ENCODE measurements at places on chromosomes 5 and 9. TPM values are rescaled to one million over a fixed set of nuclear protein-coding genes. Genes with fewer than 3 reads are reported as not detected.

DNA sequence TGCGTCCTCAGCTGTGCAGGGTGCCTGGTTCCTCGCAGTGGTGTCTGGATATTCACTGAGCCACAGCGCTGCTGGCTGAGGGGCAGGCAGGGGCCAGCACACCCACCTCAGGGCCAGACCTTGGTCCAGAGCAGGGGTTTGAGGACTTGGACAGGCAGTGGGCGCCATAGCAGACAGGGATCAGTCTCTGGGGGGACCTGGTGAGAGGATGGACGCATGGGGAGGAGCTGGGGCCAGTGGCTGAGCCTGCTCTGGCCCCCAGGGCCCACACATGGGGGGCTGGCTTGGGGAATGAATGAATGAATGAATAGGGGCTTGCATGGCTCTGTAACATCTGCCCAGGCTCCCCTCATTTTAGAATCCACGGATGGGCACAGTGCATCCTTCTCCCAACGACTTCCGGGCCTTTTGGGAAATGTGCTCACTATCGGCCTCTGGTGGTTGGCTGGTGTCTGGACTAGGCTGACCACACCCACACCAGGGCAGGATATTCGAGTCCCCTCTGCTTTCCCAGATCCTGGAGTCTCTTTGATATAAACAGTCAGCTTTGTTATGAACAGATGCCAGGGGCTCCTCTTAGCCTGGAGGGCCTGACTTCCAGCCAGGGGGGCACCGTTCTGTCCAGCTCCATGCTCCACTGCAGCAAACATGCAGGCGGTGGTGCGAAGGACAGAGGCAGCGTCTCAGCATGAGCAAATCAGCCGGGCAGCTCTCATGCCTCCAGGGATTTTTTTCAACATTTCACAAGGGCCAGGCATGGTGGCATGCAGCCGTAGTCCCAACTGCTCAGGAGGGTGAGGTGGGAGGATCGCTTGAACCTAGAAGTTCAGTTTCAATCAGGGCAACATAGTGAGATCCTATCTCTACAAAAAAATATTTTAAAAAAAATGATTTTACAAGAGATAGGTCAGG lies 62.6 kb downstream of the NEK6 start:
- H3K36me3 ChIP-seq = no peaks in the 10 kb centered on the region
- no peaks in the 10 kb centered on the region for H3K27me3 ChIP-seq
- H3K27ac ChIP-seq = no peak overlapping the region
- H3K4me3 ChIP-seq = no peak overlapping the region

The USP20 gene
- total RNA-seq = 30.4 TPM

GRCh38 chr9:27943501-27943900 lies 370.2 kb upstream of the C9orf72 start:
- H3K27ac ChIP-seq = no peak overlapping the region
- no peak for DNase-seq
- no peaks in the 10 kb centered on the region for H3K27me3 ChIP-seq
- H3K4me3 ChIP-seq = no peak overlapping the region
- H3K36me3 ChIP-seq = no peaks in the 10 kb centered on the region

The PRUNE2 gene
- total RNA-seq = 3.4 TPM

The IL13 gene
- 0.42 TPM for total RNA-seq

DNA sequence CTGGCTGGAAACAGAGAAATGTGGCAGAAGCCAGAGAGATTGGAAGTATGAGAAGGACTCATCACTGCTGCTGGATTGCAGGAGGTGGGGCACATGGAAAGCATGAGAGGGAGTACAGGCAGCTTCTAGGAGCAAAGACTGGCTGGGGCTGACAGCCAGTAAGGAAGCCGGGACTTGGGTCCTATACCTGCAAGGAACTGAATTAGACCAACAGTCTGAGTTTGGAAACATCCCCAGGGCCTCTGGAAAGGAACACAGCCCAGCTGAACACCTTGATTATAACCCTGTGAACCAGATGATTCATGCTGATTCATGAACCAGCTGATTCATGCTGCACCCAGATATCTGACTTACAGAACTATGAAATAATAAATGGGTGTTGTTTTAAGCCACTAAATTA lies 93.4 kb downstream of the OSTF1 start:
- H3K27ac ChIP-seq = no peak overlapping the region
- no peaks in the 10 kb centered on the region for H3K27me3 ChIP-seq
- DNase-seq = no peak
- no peaks in the 10 kb centered on the region for H3K4me1 ChIP-seq
- no peak overlapping the region for H3K4me3 ChIP-seq

- H3K27me3 ChIP-seq = no peaks in the 10 kb centered on the region
- H3K36me3 ChIP-seq = no peaks in the 10 kb centered on the region
- DNase-seq = no peak
- H3K27ac ChIP-seq = no peak overlapping the region
- H3K4me1 ChIP-seq = no peaks in the 10 kb centered on the region
Measured at GRCh38 chr5:8831854-8832253, 714.0 kb downstream of the SEMA5A start.

The HTR1A gene
- not detected for total RNA-seq

DNA sequence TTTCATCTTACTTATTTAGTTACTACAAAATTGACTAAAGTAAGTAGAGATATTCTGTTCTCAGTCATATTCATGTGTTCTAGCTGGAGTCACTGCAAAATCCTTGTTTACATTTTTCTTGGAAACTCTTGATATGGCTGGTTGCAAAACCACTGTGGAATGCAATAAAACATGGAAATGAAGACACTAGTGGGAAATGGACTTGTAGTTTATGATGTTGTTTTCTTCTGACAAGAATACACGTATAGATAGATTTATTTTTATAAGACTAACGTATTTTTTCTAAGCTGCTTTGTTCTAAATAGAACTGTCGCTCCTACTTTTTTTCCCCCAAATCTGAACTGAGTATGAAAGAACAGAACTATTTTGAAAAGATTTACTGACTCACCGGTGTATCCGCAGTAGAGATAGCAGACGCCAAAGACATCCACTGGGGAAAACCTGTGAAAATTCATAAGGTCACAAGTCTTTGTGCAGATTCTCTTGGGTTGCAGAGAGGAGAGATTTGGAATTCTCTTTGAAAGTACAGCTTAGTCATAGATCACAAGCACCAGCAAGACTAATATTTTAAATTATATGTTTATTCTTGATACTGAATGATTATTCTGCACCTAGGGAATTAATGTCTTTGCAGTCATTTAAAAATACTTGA lies 119.6 kb upstream of the TAF11L2 start:
- no peak overlapping the region for H3K27ac ChIP-seq
- no peaks in the 10 kb centered on the region for H3K36me3 ChIP-seq
- no peaks in the 10 kb centered on the region for H3K4me1 ChIP-seq
- DNase-seq = no peak
- H3K27me3 ChIP-seq = no peaks in the 10 kb centered on the region
- no peak overlapping the region for H3K4me3 ChIP-seq

- H3K4me1 ChIP-seq = no peaks in the 10 kb centered on the region
- H3K27ac ChIP-seq = no peak overlapping the region
- H3K4me3 ChIP-seq = no peak overlapping the region
Measured at GRCh38 chr9:38651400-38652042, 31.1 kb upstream of the ANKRD18A start.

The TRUB2 gene
- 20.3 TPM for total RNA-seq

DNA sequence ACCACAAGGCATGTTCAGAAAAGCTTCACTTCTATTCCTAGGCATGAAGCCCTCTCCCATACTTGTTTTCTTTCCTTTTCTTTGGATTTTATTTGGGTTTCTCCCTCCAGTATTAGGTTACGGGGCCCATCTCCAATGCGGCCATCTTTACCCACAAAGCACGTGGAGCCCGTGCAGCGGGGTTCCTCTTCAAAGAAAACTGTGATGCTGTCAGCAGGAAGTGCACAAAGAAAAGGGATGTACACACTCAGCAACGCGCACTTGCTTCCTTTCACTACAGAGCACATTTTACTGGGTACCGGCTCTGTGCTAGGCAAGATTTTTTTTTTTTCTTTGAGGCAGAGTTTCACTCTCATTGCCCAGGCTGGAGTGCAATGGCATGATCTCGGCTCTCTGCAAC lies 106.6 kb downstream of the COL23A1 start:
- peak; percentile 81 for DNase-seq
- no peaks in the 10 kb centered on the region for H3K36me3 ChIP-seq
- peaks cover 5% of the 10 kb centered on the region for H3K4me1 ChIP-seq
- no peaks in the 10 kb centered on the region for H3K27me3 ChIP-seq

DNA sequence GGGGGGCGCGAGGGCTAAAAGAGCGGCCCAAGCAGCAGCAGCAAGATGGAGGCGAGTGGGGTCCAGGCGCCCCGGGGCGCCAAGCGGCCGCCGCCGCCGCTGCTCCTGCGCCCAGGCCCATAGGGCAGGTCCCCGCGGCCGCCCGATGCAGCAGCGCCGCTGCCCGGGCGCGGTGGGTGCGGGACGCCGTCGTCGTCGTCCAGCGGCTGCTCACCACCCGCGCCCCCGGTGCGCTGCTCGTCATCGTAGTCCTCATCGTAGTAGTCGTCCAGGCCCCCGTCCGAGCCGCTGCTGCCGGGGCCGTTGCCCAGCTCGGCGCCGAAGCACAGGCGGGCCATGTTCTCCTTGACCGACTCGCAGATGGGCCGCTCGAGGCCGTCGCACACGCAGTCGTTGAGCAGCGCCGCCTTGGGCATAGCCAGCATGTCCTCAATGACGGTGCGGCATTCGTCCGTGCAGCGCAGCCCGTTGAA lies 1.5 kb downstream of the GAS1 start:
- H3K27me3 ChIP-seq = peaks cover 36% of the 10 kb centered on the region
- H3K4me3 ChIP-seq = peak overlapping the region; percentile 61
- H3K4me1 ChIP-seq = peaks cover 7% of the 10 kb centered on the region
- DNase-seq = peak; percentile 8
- no peaks in the 10 kb centered on the region for H3K36me3 ChIP-seq

DNA sequence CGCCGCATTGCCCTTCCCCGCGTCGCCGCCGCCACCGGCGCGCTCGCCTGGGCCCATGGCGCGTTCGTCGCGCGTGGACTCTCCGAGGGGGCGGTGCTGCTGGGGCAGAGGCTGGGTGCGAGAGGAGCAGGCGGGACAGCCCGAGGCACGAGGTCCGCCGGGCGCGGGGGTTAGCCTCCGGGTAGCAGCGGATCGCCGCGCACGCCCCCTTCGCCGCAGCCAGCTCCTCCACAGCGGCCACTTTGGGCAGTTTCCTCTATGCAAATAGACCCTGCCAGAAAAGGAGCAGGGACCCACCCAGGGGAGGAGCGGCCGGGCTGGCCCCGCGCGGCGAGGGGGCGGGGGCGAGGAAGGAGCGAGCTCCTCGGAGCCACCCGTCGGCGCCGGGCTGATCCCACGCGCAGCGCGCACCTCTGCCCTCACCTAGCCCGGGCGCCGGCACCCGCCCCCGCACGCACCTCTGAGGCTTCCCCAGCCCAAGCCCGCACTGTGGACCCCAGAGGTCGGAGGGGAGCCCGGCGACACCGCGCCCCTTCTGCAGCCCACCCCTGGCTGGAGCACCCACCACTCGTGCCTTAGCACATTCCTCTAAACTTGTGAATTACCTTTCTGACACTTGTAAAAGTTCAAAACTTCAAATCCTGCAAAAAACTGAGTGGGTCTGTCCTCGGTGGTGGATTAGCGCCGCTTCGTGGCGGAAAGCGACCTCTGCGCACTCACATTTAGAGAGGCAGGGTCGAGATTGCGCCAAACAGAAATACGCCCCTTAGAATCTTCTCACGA lies at the start of gene COL23A1:
COL23A1 (minus strand) TSS at position 253 of the 783 bp plus-strand sequence.
- no peaks in the 10 kb centered on the region for H3K36me3 ChIP-seq
- H3K4me3 ChIP-seq = peak within 1 kb of the TSS; percentile 52
- peak; percentile 36 for DNase-seq
- peaks cover 65% of the 10 kb centered on the region for H3K27me3 ChIP-seq
- H3K4me1 ChIP-seq = peaks cover 10% of the 10 kb centered on the region

GRCh38 chr5:136039202-136039601 lies 10.4 kb downstream of the TGFBI start:
- no peak overlapping the region for H3K27ac ChIP-seq
- no peak overlapping the region for H3K4me3 ChIP-seq
- no peak for DNase-seq
- H3K4me1 ChIP-seq = peaks cover 10% of the 10 kb centered on the region

DNA sequence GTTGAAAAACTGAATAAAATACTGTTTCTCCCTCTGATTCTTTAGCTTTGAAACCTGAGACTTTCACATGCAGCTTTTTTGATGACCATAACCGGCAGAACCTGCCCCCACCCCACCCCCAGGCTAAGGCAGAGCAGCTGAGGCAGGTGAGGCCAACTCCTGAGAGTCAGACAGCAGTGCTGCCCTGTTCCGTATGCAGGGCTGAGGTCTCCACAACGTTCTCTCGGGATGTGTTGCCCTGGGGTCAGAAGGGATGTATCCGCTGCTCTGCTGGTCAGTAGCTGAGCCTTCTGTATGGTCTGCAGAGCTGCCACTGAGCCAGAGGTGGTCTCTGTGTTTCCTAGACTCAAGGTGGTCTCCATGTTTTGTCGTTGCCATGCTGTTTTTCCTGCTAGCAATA lies 190.5 kb downstream of the AOPEP start:
- no peaks in the 10 kb centered on the region for H3K27me3 ChIP-seq
- no peaks in the 10 kb centered on the region for H3K4me1 ChIP-seq
- no peak overlapping the region for H3K4me3 ChIP-seq

- no peaks in the 10 kb centered on the region for H3K36me3 ChIP-seq
- no peak for DNase-seq
- no peaks in the 10 kb centered on the region for H3K27me3 ChIP-seq
Measured at GRCh38 chr5:98292496-98292895, 481.0 kb upstream of the RGMB start.

The FOXE1 gene
- total RNA-seq = 0.24 TPM

The TOMM5 gene
- total RNA-seq = 170 TPM

The FOXD1 gene
- 0.05 TPM for total RNA-seq

The MOCS2 gene
- total RNA-seq = 26.0 TPM

DNA sequence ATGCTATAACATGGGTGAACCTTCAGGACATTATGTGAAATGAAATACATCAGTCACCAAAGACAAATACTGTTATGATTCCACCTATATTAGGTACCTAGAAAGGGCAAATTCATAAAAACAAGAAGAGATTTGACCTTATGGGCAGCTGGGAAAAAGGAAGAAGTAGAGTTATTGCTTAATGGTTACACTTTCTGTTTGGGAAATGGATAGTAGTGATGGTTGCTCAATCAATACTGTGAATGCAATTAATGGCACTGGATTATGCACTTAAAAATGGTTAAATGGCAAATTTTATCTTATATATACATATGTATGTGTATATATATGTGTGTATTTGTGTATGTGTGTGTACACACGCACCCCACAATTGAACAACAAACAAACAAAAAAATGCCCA lies 15.2 kb downstream of the FKBP15 start:
- H3K27me3 ChIP-seq = no peaks in the 10 kb centered on the region
- no peak overlapping the region for H3K4me3 ChIP-seq
- no peak for DNase-seq
- H3K4me1 ChIP-seq = no peaks in the 10 kb centered on the region
- H3K36me3 ChIP-seq = peaks cover 25% of the 10 kb centered on the region

DNA sequence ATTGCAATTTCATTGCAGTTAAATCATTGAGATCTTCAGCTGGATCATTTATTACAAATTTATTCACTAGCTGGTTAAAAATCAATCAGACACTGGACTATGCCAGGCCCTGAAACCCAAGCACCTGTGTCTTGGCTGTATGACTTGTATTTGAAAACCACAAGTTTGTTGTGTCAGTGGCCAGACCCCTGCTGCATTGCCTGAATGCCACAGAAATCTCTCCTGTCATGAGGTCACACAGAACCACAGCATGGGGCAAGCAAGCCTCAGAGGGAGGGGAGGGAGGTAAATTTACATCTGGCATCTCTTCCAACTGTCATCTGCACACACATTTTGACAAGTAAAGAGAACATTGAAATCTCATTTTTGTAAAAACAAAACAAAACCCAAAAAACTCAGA lies 90.0 kb downstream of the ARRDC3 start:
- no peaks in the 10 kb centered on the region for H3K27me3 ChIP-seq
- H3K4me1 ChIP-seq = peaks cover 3% of the 10 kb centered on the region
- H3K4me3 ChIP-seq = no peak overlapping the region
- peak; percentile 26 for DNase-seq
- no peak overlapping the region for H3K27ac ChIP-seq
